Activated naive CD8-positive, alpha-beta T cell treated with anti-CD3 and anti-CD28 coated beads, Interleukin-2, amount 10 ng/mL, durations not matched to agents 7 days and 5 days (primary cell): ENCODE measurements at places on chromosomes 4 and X.

- no peak overlapping the region for H3K27ac ChIP-seq
- H3K4me3 ChIP-seq, result no peak overlapping the region
- peaks cover 10% of the 10 kb centered on the region for H3K27me3 ChIP-seq
- H3K36me3 ChIP-seq, result no peaks in the 10 kb centered on the region
These were observed 76.7 kb upstream of the PLAC1 start for GRCh38 chrX:134735015-134735414.

DNA sequence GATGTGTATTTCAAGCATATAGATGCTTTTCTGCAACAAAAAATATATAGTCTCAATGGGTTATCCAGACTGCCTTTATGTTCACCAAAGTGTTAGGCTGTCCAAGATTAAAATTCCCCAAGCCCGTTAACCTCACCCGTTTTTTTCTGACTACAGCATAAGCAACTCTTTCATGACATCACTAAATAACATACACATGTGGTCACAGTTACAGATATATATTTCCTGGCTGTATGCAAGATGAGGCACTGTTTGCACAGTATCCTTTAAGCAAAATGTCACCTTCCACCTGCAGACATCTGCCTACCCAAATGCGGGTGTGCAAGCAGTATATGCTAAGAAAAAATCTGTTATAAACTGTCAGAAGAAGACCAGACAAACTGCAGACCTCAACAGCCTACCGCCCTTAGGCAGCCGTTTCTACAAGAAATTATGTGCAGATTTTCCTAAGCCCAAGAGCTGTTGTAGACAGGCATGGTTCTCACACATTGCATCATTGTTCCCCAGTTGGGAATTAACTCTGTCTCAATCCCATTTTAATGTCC is 183.1 kb upstream of the MXRA5 start:
- peaks cover 2% of the 10 kb centered on the region for H3K27me3 ChIP-seq
- H3K36me3 ChIP-seq, result no peaks in the 10 kb centered on the region
- H3K27ac ChIP-seq, result no peak overlapping the region
- H3K4me3 ChIP-seq, result no peak overlapping the region
- DNase-seq, result no peak

DNA sequence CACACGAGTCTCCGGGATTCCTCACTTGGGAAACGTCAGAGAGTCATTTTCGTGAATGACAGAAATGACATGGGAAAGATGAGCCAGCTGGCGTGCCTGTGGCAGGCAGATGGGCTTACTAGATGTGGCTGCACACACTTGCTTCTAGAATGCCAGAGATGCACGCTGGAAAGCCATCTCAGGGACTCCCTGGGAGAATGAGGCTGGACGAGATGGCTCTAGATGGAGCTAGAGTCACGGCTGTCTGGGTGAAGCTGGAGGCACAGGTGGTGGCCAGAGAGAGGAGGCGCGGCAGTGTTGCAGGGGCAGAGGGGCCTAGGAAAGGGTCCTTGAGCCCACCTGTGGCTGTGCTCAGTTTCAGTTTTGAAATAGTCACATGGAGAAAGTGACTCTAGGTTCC is 26.0 kb downstream of the TKTL1 start:
- H3K4me1 ChIP-seq, result peaks cover 34% of the 10 kb centered on the region
- no peak for DNase-seq

GRCh38 chr4:35820003-35820402 is 424.3 kb downstream of the ARAP2 start:
- no peaks in the 10 kb centered on the region for H3K27me3 ChIP-seq
- H3K4me1 ChIP-seq, result no peaks in the 10 kb centered on the region
- H3K27ac ChIP-seq, result no peak overlapping the region
- no peak overlapping the region for H3K4me3 ChIP-seq

DNA sequence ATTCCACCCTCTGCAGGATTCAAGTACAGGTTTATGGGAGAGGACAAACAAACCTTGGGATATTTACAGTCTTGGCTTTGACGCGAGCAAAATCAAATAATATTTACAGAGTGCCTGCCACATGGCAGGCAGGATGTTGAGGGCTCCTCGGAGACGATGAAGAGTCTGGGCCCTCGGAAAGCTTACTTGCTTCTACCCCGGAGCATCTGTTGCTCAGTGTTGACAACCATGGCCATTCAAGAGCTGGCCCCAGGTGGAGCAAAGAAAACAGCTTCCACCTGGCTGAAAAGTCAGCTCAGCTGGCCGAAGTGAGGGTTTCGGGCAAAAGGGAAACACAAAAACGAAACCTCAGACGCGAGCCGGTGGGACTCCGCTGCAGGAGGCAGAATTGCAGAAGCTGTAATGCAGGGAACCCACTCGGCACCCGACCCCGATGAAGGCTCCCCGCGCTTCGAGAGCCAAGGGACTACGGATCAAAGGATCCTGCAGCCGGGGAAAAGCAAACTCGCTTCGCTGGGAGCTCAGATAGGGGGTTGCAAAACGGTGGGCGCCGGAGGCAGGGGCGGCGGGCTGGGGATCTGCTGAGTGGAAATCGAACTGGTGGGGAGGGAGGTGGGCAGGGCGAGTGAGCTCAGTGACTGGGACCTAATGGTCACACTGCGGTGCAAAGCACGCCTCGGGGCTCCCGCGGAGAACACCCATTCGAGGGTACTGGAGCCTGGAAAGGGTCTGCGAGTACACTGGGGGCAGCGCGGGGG is 805 bp downstream of the ATP8A1 start:
- peak overlapping the region; percentile 92 for H3K4me3 ChIP-seq
- DNase-seq, result peak; percentile 73
- peaks cover 36% of the 10 kb centered on the region for H3K4me1 ChIP-seq
- H3K27ac ChIP-seq, result peak overlapping the region; percentile 95
- peaks cover 2% of the 10 kb centered on the region for H3K27me3 ChIP-seq
- peaks cover 28% of the 10 kb centered on the region for H3K36me3 ChIP-seq

- no peaks in the 10 kb centered on the region for H3K27me3 ChIP-seq
- no peak overlapping the region for H3K27ac ChIP-seq
- no peak overlapping the region for H3K4me3 ChIP-seq
- no peaks in the 10 kb centered on the region for H3K4me1 ChIP-seq
- DNase-seq, result no peak
These were observed 152.2 kb downstream of the MGST2 start for GRCh38 chr4:139817657-139818452.

- no peak overlapping the region for H3K27ac ChIP-seq
- no peaks in the 10 kb centered on the region for H3K36me3 ChIP-seq
- peaks cover 12% of the 10 kb centered on the region for H3K27me3 ChIP-seq
- H3K4me3 ChIP-seq, result no peak overlapping the region
- peaks cover 4% of the 10 kb centered on the region for H3K4me1 ChIP-seq
These were observed 169.9 kb downstream of the SLIT2 start for GRCh38 chr4:20421603-20421985.

DNA sequence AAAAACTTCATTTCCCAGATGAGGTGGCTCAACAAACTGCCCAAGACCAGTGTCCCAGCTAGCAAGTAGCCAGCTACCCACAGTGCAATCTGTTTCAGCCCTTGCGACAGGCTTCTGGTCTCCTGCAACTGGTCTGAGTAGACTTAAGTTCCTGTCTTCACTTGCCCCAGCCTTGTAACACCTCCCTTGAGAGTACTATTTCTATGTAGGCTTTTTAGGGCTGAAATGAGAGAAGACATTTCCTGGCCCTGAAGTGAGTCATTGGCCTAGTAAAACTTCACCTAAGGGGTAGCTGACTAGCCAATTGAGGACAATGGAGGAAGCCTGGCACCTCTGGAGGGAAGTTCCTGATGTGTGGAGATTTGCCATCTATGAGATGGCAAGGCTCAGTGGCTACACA is 80.1 kb upstream of the STIM2 start:
- DNase-seq, result no peak
- H3K36me3 ChIP-seq, result peaks cover 2% of the 10 kb centered on the region
- H3K4me1 ChIP-seq, result peaks cover 5% of the 10 kb centered on the region
- H3K4me3 ChIP-seq, result no peak overlapping the region
- H3K27ac ChIP-seq, result no peak overlapping the region
- H3K27me3 ChIP-seq, result no peaks in the 10 kb centered on the region

GRCh38 chr4:56289934-56290333 is 97.4 kb downstream of the AASDH start:
- no peak for DNase-seq
- H3K4me3 ChIP-seq, result peak overlapping the region; percentile 58
- H3K4me1 ChIP-seq, result peaks cover 8% of the 10 kb centered on the region

- H3K27me3 ChIP-seq, result no peaks in the 10 kb centered on the region
- H3K36me3 ChIP-seq, result peaks cover 2% of the 10 kb centered on the region
- no peak overlapping the region for H3K27ac ChIP-seq
- no peaks in the 10 kb centered on the region for H3K4me1 ChIP-seq
- H3K4me3 ChIP-seq, result no peak overlapping the region
These were observed 12.3 kb downstream of the ETDA start for GRCh38 chrX:135264206-135264605.

GRCh38 chr4:145743641-145744040 is 63.7 kb downstream of the C4orf51 start:
- H3K36me3 ChIP-seq, result no peaks in the 10 kb centered on the region
- H3K4me1 ChIP-seq, result no peaks in the 10 kb centered on the region

GRCh38 chr4:139202991-139203390 is 26.0 kb upstream of the ELF2 start:
- H3K27ac ChIP-seq, result no peak overlapping the region
- no peak overlapping the region for H3K4me3 ChIP-seq
- H3K36me3 ChIP-seq, result peaks cover 2% of the 10 kb centered on the region

DNA sequence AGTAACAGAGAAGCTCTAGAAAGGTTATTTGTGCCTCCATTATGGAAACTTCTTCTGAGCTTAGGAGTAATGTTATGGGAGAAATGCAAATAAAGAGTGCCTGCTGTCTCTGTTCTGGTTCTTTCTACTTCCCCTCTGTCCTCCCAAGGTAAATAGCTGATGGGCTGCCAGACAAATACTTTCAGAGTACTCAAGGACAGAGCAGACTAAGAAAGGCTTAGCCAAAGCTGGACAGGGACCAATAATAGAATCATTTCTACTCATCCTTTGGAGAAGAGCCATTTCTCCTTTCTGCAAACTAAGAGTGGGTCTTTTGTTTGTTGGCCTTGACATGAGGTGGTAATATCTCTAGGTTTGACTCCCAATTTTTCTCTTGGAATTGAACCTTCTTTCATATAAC is 136.1 kb downstream of the MID1IP1 start:
- no peaks in the 10 kb centered on the region for H3K4me1 ChIP-seq
- H3K36me3 ChIP-seq, result no peaks in the 10 kb centered on the region
- no peaks in the 10 kb centered on the region for H3K27me3 ChIP-seq

GRCh38 chr4:16055873-16056272 is 27.9 kb downstream of the PROM1 start:
- no peaks in the 10 kb centered on the region for H3K36me3 ChIP-seq
- DNase-seq, result no peak
- no peak overlapping the region for H3K4me3 ChIP-seq
- H3K27ac ChIP-seq, result no peak overlapping the region
- H3K4me1 ChIP-seq, result no peaks in the 10 kb centered on the region

DNA sequence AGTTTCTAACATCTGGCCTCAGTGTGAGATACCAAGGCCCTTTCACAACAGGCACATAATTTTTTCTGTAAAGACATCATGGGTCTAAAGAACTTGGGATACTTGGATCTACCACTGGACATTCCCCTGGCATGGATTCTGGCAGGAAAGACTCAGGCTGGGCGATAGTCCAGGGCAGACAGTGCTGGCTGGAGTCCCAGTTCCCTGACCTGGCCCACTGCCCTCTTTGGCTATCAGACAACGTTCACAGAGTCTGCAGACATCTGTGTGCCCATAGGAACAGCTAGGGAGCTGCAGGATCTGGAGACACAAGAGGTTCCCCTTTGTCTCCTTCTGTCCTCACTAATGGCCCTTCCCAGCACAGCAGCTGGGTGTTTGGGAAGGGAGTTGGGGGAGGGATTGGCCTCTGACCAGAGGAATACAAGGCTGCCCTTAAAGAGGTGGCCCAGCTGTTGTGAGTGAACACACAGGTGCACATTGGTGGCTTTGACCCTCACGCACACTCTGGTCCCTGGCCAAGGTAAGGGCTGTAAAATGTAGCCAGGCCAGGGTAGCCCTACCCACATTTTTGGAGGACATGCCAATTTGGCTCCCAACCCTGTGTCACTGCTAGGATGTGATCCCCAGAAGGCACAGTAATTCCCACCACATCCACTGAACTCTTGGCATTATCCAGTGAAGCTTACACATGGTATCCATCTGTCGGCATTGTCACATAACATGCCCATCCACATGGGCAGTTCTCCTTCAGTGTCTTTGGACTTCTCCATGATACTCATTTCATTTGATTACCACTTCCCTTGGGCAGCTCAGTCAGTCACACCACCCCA is 72.3 kb downstream of the SOX3 start:
- H3K27me3 ChIP-seq, result peaks cover 2% of the 10 kb centered on the region
- no peak overlapping the region for H3K4me3 ChIP-seq
- no peak overlapping the region for H3K27ac ChIP-seq
- DNase-seq, result no peak
- no peaks in the 10 kb centered on the region for H3K36me3 ChIP-seq

DNA sequence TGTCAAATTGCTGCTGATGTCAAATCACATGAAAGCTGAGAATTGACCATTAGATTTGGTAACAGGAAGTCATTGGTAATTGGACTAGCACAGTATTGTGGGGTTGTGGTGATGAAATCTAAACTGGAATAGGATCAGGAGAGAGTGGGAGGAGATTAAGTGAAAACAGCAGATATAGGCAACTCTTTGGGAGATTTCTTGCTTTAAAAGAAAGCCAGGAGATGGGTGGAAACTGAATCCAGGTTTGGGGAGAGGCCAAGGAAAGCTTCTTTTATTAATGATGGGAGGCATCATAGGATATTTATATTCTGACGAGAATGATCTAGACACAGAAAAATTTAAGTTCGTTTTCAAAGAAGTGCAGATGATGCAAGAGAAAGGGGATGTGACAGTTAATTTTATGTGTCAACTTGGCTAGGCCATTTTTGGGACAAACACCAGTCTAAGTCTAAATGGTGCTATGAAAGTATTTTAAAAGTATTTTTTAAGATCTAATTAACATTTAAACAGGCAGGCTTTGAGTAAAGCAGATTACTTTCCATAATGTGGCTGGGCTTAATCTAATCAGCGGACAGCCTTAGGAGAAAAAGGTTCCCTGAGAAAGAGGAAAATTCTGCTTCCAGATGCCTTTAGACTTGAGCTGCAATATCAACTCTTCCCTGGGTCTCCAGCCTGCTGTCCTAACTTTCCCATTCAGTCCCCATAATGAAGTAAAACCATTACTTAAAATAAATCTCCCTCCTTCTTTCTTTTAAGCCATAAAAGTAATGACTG is 24.7 kb downstream of the SEC24D start:
- H3K36me3 ChIP-seq, result peaks cover 49% of the 10 kb centered on the region
- H3K27ac ChIP-seq, result no peak overlapping the region
- no peak overlapping the region for H3K4me3 ChIP-seq
- no peaks in the 10 kb centered on the region for H3K27me3 ChIP-seq
- DNase-seq, result no peak

DNA sequence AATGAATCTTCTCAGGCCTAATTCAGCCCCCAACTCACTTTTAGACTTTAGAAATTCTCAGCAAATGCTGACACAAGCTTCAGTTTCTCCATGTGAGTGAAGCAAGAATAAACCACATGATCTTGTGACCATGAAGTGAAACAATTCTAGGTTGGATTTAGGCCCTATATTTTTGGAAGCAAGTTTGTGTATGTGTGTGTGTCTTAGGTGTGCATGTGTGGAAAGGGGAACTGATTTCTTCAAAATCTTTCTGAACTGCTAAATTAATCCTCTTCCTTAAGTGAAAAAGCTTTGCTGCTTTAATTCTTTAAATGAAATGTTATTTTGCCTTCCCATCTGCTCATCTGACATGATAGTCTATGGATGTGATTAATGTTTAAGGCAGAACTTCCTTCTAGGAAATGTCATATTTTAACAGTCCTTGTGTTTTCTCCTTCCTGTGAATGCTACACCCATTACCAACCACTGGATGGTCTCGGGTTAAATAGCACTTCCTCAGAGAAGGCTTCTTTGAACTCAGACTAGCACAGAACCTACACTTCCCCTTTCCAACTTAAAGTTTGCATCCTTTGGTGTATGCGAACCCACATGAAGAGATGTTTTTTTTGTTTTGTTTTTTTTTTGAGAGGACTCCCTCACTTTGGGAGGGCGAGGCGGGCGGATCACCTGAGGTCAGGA is 1.2 kb upstream of the TMEM144 start:
- H3K4me3 ChIP-seq, result peak overlapping the region; percentile 34
- peaks cover 14% of the 10 kb centered on the region for H3K4me1 ChIP-seq
- no peak overlapping the region for H3K27ac ChIP-seq
- no peak for DNase-seq
- no peaks in the 10 kb centered on the region for H3K36me3 ChIP-seq
